Calu3 (cell line): ENCODE measurements at places on chromosomes 16 and 17. TPM values are rescaled to one million over a fixed set of nuclear protein-coding genes. Genes with fewer than 3 reads are reported as not detected.

Gene PLCG2
- 3.4 and 13.7 TPM in 2 replicates for total RNA-seq

Gene KRTAP9-8
- not detected in 2 replicates for total RNA-seq

DNA sequence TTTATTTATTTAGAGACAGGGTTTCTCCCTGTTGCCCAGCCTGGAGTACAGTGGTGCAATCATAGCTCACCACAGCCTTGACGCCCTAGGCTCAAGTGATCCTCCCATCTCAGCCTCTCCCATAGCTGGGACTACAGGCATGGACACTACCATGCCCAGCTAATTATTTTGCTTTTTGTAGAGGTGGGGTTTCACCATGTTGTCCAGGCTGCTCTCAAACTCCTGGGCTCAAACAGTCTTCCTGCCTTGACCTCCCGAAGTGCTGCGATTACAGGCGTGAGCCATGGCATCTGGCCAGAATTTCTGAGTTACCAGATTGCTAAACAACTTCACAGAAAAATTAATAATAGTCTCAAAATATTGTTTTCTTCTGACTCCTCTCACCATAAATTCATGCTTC is 21.7 kb downstream of the MOSMO start:
- peaks cover 64% of the 10 kb centered on the region for H3K4me1 ChIP-seq
- no peaks in the 10 kb centered on the region for H3K27me3 ChIP-seq

Gene ABCC11
- 0.26 and 0.56 TPM in 2 replicates for total RNA-seq
